Brain pericyte (primary cell): ENCODE measurements at places on chromosomes 6 and 20.

DNA sequence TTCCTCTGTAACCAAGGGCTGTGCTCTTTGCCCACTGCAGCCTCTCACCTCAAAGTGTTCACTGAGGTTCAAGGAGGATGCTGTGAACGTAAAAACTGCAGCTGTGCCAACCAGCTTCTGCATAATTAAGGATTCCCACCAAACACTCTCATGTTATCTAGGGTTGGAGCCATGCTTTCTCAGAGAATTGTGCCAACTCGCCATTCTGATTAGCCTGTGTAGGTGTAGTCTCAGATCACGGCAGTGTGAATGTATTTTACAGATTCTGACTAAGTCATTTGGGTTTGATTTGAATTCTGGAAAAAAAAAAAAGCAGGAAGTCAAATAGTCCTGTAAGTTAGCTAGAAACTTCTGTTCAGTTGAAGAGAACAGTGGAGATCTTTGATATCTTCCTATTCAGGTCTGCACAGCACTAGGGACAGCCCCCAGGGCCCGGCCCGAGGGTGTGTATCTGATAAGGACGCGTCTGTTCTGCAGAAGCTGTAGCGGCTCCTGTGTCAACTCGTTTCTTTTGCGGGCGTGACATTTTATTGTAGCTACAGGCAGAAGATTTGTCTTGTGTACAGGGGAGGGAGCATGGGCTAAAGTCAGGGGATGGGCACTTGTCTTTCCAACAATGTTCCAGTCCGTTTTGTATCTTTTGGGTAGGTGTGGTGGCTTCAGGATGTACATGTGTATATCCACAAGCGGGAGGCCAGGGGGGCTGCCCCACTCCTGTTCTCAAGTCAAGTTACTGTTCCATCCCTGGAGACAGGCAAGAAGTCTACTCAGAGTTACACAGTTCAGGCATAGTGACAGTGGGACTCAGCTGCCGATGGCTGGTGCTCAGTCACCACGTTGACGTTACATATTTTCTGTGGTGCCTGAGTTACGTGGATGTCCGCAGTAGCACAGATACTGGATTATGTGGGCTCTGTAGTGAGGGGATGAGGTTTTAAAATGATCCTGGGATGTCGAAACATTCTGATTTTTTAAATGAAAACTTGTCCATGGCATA, 12.4 kb downstream of the IRF4 start:
- DNase-seq: no peak

GRCh38 chr20:1465470-1466210, 1.0 kb downstream of the NSFL1C start:
- DNase-seq: no peak

DNA sequence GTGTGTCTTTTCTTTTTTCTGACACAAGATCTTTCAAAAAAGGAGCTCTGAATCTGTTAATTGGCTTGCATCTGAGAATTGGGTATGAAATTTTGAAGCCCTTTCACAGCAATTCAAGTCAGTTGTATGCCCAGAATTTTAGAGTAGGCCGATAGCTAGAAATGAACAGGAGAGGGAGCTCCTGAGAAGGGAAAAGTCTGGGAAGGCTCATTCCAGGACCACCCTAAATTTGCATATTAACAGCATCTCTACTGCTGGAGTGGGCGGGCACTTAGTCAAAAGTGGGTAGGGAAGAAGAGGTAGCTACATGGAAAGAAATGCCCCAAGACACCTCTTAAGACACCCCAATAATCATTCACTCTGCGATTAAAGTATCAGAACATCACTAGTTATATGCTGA, 928.3 kb downstream of the TBC1D32 start:
- no peak for DNase-seq

DNA sequence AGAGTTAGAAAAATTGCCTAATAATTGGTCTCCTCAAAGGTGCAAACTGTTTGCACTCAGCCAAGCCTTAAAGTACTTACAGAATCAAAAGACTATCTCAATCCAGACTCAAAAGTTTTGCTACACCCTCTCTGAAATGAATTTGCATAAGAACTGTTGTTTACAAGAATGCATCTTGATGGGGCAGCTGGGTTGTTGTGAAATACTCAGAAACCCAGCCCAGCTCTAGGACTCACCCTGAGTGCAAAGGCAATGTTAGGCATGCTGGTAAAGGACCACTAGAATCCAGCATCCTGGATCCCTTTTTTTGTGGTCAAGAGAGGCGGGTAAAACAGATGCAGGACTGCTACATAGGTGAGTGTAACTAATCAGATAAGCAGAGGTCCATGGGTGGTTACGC, 700.2 kb downstream of the EYS start:
- no peak for DNase-seq

DNA sequence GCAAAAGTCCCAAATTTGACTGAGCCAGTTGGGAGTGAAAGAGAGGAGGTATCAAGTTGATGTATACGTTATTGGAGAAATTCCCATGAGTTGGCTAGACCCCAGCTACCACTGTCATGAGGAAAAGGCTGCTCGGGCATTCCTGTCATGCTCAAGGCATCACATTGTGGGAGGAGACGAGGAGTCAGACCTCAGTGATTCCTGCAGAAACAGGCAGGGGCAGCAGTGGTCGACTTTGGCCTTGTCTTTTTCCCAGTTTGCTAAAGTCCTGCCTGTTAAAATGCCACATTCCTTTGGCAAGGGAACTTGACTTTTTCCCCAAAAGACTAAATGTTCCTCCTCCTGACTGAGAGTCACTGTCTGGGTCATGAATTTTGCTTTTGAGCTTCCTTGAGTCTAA, 295.5 kb upstream of the HS3ST5 start:
- no peak for DNase-seq

GRCh38 chr6:11681770-11682169, 96.8 kb downstream of the ADTRP start:
- DNase-seq: no peak

GRCh38 chr20:34104059-34104458, 8.0 kb downstream of the EIF2S2 start:
- no peak for DNase-seq

DNA sequence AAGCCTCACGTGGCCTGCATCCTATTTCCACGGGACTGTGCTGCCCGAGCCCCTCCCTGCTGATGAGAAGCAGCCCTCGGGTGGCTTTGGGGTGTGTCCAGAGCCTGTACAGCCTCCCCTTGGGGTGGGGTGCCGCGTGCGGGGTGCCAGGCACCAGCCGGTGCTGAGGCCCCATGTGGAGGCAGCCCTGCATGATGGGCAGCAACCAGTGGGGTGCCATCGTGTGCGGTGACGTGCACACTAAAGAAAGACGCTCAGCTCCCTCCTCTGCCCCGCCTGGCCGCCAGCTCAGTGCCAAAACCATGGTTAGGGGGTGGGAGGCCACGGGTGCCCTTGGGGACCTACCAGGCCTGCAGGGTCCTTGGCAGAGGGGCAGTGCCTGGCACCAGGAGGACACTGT, 26.2 kb downstream of the NTSR1 start:
- DNase-seq: no peak

DNA sequence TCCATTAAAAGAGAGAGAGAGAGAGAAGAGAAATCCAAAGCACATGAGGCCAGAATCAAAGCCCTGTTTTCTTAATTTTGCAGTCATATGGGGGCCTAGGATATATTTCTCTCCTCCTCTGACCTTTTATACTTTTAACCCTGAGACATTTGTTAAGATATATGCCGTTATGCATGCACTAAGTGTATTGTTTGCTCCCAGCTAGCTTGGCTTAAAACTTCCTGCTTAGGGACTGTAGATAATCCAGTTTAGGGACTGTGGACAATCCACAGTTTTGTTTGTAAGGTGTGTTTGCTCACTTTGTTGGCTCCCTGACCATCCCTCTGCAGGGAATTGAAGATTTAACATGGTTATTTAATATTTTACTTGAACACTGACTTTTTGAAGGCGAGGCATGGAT, 166.3 kb upstream of the TSHZ2 start:
- no peak for DNase-seq

GRCh38 chr20:6122111-6122872, 538 bp downstream of the FERMT1 start:
- no peak for DNase-seq

GRCh38 chr20:41398408-41398807, 31.8 kb upstream of the EMILIN3 start:
- DNase-seq: no peak

DNA sequence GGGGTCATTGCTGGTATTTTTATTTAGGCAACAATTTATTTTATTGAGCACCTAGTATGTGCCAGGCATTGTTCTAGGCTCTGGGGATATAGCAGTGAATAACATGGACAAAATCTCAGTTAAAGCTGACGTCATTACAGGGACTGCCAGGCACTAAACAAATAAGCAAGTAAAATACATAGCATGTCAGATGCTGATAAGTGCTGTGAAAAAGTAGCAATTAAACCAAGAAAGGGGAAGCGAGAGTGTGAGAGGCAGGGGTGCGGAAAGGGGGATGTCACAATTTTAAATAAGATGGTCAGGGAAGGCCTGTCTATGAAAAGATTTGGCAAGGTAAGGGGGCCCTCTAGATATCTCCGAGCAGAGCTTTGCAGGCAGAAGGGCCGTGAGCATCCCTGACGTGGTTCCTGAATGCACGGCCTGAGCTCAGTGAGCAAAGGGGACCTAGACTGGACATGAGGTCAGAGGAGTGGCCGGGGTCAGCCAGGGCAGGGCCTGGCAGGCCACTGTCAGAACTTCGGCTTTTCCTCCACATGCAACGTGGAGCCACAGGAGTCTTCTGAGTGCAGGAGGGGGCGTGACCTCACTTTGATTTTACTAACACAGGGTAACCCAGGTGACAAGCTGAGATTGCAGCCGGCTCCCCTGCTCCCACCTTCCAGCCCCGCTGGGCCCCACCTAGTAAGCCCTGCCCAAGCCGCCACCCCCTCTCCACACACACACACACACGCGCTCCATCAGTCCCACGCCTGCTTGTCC, 24.2 kb upstream of the SIRPA start:
- no peak for DNase-seq

- no peak for DNase-seq
These were observed 58.2 kb downstream of the SMAP1 start for GRCh38 chr6:70725817-70726415.

DNA sequence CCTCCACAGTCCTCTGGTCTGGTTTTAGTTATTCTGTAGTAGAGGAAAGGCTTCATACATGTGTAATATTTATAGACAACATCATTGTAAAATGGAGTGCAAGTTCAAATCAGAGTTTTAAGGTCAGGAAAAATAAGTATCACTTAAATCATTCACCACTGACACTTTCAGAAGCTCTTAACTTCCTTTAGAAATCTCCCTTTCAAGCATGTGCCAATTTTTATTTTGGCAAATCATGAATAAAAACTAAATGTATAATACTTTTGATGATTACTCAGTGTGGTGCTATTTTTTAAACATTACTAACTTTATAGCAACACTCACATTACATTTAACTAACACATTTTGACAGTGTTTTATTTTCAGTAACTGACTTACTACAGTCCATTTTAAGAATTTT, 112.2 kb downstream of the OGFRL1 start:
- no peak for DNase-seq

DNA sequence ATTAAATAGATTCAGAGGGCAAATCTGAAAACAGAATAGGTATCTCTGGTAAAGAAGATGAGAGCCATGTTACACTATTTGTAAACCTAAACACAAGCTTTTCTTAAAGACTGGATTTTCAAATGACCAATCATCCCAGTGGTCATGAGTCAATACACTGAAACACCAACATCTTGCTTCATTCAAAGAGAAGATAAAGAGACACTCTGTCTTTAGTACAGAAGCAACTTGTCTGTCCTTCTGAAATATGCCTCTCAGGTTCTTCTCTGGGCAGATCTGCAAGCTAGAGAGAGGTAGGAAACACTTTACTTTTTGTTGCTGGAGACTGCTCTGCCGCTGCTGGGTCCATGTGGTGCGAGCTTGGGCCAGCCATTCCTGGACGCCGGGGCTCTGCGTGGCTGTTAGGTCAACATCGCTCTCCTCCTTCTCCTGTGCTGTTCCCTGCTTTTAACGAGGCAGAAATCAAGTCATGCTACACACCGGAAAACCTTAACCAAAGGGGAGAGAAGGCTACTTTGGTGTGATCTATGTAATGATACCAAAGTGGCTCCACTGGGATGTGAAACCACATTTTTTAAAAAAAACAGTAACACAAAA, 368.2 kb downstream of the SYNE1 start:
- DNase-seq: no peak

DNA sequence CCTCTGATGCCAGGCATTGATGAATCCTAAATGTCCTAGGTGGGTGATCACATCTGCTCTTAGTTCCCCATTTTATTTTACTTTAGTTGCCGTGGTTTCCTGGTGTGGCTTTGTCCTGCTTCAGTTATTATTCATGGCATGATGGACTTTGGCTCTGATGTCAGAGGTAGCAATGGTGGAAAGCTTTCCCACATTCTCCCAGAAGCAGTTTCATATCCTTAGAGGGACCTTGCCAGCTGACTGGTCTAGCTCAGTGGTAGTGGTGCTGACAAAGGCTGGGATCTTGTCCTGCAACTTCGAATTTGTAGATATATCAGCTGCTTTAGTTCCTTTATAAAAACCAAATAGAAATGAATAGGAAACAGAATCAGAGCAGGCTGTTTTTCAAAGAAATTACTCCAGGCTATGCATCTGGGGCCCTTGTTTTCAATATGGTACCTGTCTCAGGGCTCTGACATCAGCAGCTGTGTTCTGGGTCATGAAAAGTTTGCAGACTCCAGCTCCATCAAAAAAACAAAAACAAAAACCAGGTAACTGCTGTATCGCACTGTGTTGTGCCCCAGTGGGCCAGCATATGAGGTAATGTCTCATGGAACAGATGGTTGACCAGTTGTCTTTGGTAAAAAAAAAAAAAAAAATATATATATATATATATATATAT, 133.7 kb downstream of the PLCB4 start:
- DNase-seq: no peak

DNA sequence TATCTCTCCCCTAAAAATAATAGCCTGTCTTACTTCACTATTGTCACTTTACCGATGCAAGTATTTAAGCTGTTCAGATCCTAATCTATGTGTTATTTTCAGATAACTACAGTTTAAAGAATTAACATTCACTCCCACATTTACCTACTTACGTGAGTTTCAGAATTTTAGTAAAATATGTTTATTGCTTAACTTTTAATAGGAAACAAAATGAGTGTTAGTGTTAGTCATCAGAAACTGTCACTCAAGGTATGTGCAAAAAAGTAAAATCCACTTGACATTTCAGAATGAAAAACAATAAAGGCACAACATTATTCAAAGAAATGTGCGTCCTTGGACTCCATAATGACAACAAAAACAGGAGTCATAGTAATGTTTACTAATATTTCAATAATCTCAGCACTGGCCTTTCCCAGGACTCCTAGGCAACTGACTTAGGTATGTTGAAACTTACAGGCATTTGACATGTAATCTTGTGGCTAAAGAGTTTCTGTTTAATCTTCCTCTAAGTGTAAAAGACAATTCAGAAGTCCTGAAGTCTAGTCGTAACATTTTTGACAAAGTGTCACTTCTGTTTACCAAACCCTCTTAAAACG, 4.5 kb downstream of the ATXN1 start:
- no peak for DNase-seq

DNA sequence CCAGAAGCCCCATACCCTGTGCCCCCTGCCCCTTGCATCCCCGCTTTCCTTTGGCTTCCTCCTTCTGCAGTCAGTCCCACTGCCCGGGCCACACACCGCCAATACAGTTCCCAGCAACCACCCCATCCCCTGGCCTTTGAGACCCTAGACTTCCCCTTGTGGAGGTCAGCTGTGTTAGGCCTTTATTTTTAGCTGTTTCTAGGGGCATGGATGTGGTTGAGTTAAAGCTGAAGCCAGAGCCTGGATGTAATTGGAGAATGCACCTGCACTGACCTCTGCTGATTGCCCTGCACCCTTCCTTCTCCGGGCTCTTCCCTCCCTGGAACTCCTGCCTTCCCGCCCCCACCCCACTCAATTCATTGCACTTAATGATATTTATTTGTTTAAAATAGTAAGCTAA, 33.9 kb downstream of the LYRM2 start:
- DNase-seq: no peak

GRCh38 chr6:123529058-123529457, 107.7 kb downstream of the TRDN start:
- no peak for DNase-seq
